ENCODE measurements at places on chromosomes 5 and 9.

DNA sequence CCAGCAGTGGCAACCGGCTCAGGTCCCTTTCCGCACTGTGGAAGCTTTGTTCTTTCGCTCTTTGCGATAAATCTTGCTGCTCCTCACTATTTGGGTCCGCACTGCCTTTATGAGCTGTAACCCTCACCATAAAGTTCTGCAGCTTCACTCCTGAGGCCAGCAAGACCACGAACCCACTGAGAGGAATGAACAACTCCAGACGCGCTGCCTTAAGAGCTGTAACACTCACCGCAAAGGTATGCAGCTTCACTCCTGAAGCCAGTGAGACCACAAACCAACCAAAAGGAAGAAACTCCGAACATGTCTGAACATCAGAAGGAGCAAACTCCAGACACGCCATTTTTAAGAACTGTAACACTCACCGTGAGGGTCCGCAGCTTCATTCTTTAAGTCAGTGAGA, 103.5 kb downstream of the GLIS3 start:
- no peak for DNase-seq

DNA sequence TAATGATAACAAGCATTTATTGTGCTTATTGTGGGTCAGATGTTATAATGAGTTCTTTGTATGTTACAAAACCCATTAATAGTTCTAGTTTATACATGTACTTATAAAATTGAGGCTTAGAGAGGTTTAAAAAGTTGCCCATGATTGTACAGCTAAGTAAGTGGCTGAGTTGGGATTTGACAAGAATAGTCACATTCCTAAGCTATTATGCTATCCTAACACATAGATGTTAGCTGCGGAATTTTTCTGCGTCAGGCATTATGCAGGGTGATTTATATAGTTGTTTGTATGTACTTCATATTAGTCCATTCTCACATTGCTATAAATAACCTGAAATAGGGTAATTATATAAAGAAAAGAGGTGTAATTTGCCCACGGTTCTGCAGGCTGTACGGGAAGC, 12.5 kb downstream of the COMMD10 start:
- DNase-seq, result no peak

- no peak for DNase-seq
Observed at GRCh38 chr9:107935931-107936330, 446.4 kb upstream of the KLF4 start.

DNA sequence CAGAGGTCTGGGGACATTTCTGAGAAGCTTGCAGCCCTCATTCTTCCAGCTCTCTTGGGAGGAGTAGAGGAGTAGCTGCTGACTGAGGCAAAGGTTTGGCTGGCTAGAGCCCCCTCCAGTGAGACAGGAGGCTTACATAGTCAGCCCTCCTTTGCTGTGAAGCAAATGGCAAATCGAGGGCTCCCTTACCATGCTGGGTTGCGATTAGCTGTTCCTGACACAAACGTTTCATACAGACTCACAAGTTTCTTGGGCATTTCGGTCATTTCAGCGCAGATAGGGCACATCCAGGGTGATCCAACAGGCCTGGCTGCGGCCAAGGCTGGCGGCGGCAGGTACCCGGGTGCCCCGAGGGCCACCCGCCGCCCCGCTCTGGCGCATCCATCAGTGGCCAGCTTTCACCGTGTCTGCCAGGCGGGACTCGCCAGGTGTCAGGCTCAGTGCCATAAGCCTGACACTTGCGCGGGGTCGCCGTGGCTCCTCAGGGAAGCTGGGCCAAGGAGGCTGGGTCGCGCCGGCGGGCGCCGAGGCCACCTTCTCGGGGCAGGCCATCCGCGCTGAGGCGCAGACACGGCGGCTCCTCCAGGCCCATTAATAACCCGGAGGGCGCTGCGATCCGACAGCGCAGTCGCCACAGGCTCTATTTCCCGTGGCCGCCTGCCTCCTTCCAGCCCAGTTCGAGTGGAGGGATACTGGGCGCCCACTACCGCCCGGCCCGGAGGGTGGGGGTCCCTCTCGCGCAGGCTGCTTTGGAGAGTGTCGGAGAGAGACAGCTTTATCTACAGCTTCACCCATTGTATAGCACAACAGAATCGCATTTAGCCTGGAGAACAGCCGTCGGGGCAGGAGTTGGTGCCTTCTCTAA, 9.1 kb downstream of the PRDM6 start:
- DNase-seq, result no peak

- peak; percentile 27 for DNase-seq
Observed at GRCh38 chr5:90473396-90474234, 956 bp downstream of the MBLAC2 start.

DNA sequence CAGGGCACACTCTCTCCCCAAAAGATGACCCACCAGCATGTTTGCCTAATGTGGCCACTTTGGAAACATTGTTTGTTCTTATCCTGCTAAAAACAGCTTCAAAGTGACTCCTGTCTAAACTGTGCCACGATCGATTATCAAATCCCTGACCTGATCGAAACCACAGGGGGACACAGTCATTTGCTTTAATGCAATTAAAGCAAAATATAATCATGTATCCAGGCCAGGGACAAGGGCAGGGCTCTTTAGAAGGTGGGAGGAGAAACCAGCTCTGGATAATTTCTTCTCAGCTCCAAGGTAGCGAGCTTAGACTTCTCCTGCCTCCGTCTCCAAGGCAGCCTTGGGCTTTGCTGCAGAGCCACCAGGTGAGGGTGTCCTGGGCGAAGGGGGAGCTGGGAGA, 95.0 kb upstream of the HAND1 start:
- no peak for DNase-seq

DNA sequence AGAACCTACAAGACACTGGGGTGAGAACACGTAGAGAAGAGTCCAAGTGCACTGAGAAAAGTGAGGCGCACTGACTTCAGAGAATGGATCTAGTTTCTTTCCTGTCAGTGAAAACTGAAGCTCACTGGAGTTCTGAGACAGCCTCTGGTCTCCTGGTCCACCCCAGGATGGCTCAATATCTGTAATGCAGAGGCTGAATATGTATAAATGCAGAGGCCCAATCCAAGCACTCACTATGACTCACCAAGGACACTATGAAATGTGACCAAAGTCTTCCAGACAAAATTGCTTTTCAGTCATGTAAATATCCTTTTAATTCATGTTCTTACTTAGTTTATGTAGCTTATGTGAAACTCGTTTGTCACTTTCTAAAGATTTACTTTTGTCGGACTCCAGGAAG, 53.8 kb downstream of the NFIB start:
- no peak for DNase-seq

DNA sequence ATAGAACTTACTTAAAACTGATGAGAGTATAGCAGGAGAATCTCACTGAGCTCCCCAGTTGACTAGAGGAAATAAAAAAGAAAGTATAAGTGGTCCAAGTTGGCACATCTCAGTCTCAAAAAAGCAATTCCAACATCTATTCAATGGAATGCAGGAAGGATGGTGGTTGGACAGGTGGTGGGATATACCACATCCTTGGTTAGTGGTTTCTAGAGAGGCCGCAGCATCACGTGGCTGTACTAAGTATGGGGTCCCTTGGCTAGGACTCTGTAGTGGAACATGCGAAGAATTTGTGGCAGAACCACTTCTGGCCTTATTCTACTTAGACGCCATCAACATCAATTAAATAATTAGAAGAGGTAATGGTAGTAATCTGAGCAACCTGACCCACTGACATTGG, 232.4 kb downstream of the SAXO1 start:
- no peak for DNase-seq

DNA sequence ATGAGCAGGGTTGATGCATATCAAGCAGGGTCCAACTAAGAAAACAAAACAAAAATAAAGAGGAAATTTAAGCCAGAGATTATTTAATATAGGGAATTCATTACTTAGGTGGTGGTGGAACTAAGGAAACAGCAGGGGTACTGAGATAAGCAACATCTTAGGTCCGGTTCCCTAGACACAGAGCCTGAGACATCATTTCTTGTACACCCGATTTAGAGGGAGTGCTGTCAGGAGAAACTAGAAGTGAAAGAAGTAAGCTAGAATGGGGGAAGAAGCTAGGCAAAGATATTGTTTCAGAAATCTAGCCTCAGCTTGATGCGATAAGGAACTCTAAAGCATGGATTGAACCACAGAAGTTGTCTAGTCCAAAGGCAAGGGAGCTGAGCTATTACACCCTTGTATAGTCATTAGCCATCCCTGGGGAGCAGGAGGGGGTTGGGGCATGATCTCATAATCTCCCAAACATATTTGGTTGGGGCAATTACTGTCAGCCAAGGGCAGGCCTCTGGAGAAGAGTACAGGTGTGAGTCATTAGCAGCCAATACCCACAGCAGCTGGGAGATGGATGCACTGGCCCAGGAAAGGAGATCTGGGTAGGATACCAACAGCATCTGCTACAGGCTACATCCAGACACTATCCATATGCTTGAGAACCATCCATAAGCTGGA, 194.5 kb downstream of the ARL15 start:
- no peak for DNase-seq

DNA sequence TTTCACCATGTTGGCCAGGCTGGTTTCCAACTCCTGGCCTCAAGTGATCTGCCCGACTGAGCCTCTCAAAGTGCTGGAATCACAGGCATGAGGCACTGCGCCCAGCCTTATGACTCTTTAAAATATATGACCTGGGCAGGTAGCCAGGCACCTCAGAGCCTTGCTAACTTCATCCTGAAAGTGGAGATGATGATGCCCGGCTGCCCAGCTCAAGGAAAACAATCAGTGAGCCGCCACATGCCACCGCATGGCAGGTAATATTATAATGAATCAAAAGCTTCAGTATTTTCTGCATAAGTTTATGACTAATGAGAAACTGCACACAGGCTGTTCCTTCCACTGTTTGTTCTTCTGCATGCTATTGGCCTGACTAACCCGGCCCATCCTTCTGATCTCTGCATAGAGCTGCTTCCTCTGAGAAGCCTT, 30.4 kb upstream of the DMRT1 start:
- no peak for DNase-seq
